ENCODE measurements at places on chromosomes 4 and X.

DNA sequence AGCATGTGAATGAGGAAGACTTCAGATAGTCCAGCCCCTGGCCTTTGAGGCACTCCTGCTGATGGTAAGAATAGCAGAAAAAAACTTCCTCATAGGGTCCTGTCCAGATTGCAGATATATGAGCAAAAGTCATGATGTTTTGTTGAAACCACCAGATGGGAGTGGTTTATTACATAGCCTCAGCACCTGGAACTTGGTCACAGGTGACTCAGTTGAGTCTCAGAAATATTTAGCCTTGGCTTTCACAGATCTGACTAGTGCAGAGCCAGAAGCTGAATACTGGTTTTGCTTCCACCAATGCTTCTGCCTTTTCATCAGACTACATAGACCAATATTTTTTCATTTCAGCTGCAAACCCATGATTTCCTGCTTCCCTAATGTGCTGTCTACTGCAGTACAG lies 994.9 kb upstream of the SLIT2 start:
- no peak for DNase-seq

DNA sequence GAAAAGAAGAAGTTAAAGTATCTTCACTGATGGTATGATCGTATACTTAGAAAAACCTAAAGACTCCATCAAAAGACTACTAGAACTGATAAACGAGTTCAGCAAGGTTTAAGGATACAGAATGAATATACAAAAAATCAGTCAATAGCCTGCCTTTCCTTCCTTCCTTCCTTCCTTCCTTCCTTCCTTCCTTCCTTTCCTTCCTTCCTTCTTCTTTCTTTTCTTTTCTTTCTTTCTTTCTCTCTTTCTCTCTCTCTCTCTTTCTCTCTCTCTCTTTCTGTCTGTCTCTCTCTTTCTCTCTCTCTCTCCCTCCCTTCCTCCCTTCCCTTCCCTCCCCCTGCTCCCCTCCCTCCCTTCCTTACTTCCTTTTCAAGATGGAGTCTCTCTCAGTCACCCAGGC lies 362.7 kb downstream of the BMPR1B start:
- no peak for DNase-seq

GRCh38 chrX:153476666-153477363 lies 6.4 kb upstream of the HAUS7 start:
- DNase-seq, result no peak

DNA sequence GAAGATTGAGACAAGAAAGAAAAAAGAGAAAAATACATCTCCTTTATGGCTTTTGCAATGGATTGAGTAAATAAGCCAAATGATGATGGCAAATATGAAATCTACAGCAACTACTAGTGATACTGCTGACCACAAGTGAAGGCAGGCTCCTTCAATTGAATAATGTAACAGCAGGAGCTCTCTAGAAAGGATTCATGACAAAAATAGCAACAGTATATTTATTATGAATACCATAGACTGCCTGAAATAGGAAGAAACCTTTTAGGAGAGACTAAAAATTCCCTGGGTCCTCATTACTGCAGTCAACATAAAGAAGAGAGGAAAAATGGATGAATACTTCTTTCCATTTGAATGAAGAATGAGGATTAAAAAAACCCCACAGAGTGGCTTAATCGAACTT lies 306.8 kb upstream of the ANXA10 start:
- no peak for DNase-seq

DNA sequence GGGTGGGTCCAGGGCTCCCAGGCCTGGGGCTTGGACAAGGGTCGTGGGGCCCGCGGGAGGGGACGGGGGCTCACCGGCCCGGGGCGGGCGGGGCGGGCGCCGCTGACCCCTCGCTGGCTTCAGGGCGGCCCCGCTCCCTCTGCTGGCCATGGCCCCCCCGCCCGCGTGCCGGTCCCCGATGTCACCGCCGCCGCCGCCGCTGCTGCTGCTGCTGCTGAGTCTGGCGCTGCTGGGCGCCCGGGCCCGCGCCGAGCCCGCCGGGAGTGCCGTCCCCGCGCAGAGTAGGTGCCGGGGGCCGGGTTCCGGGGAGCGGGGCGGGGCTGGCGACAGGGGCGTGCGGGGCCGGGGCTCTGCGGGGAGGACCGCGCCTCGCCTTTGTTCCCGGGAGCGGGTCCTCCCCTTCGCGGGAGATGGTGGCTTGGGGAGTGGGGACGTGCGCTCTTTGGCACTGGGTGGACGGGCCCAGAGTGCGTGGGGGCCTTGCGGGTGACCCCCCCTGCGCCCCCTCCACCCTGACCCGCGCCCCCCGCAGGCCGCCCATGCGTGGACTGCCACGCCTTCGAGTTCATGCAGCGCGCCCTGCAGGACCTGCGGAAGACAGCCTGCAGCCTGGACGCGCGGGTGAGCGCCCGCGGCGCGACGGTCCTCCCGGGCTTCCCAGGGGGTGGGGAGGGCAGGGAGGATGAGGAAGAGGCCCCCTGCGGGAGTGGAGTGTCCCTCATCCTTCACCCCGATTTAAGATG lies 16.8 kb upstream of the NAT8L start:
- no peak for DNase-seq

GRCh38 chr4:16011173-16011572 lies 48.2 kb upstream of the FGFBP2 start:
- no peak for DNase-seq

- DNase-seq, result no peak
Observed at GRCh38 chr4:127623797-127624083, 9.0 kb upstream of the INTU start.

DNA sequence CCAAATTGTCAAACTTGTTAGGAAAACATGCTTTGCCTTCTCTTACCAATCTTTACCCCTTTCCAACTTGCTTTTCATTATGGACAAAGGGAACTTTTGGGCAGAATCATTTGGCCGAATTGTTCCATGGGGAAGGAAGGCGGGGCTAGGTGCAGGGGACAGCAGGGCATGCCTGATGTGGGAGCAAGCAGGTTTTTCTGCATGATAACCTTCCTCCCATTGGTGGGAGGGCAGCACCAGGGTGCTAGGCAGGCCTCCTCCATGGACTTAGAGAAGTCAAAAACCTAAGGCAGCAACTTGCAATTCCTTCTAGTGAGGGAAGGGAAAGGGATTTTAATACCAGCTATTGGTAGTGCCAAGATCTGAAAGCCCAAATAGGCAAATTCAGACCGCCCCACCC lies 260.5 kb downstream of the MAPK10 start:
- no peak for DNase-seq

DNA sequence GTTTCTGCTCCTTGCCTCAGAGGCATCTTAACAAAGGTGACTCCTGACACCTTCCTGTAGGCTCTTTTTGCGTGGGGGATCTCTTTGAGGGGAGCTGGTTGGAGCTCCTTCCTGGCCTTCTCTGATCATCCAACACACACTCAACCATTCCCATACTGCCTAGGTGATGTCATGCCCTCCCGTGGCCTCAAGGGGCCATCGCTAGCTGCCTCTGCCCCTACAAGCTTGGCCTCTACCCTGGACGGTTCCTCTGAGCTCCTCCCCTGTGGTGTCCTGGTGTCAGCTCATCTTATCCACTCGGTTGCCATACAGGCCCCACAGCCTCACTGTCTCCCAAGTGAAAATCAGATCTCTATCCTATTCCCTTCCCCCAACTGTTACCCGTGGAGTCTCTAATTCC lies 13.7 kb upstream of the ZNF185 start:
- DNase-seq, result no peak

DNA sequence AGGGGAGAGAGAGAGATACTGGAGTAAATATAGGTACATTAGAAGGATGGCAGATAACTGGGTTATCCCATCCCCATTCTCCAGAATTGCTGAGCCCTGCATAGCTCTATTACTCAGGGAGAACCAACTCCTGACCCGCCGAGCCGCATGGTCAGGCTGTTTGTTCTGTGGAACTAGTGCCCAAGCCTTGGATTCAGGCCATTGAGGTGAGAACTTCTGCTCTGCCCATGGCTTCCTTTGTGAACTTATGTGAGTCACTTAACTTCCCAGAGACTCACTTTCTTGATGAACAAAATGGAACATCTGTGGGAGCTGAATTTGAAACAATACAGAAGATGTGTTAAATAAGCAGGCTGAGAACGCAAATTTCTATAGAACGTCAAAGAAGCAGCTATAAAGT lies 54.2 kb downstream of the SPATA18 start:
- no peak for DNase-seq

DNA sequence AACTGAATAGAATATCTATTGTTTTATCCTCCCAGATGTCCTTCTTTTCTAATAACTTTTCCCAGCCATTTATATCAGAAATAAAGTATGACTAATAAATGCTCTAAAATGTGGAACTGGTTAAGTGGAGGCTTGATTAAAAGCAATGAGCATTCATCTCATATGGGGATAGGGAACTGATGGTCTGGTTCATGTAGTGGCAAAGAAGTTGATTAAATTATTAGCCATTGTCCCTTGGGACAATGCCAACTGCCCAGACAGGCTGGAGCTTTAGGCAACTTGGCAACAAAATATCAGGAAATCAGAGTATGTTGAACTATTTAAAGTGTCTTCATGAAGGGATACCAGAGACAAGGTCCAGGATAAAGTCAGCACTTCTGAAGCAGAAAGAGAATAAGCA lies 24.2 kb downstream of the TRO start:
- no peak for DNase-seq

DNA sequence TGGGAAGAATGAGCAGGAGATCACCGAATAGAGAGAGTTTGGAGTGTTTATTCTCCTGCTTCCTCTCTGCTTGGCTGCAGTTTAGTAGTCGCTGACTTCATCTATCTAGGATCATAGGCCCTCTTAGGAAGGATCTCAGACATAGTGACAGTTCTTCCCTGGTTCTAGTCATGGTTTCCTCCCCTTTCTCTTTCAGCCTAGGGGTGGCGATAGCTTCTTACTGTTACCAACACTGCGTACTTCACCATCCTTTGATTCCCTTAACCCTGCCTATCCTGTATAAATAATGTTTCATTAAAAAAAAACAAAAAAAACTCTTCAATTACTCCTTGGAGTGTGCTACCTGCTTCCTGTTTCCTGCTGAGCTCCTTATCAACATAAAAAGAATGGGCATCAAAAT lies 103.8 kb downstream of the DDX53 start:
- DNase-seq, result no peak

DNA sequence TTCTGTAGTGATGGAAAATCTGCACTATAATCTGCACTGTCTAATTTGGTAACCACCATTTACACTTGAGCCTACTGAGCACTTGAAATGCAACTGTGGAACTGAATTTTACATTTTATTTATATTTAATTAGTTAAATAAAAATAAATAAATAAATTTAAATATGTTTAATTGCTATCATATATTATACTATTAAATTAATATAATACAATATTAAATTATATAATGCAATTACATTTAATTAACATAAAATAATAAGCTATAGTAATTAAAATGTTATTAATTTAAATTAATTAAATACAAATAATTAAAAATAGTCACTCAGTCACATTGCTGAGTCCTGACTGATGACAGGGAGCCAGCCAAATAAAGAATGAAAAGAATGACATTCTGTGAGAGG lies 170.2 kb upstream of the F9 start:
- DNase-seq, result no peak

DNA sequence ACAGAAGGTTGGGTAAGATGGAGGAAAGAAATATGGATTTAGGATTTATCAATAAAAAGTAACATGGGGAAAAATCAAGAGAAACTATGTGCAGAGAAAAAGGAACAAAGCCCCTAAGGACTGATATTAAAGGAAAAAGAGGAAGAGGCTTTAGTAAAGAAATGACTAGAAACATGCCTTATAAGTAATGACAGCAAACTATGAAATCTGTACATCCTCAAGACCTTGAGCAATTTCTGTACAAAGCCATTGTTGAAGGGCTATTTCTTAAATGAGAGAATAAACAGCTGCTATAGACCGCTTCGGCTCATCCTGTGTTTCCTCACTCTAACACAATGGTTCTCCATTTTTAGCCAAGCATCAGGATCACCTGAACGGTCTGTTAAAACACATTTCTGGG lies 180.3 kb upstream of the ATOH1 start:
- no peak for DNase-seq

DNA sequence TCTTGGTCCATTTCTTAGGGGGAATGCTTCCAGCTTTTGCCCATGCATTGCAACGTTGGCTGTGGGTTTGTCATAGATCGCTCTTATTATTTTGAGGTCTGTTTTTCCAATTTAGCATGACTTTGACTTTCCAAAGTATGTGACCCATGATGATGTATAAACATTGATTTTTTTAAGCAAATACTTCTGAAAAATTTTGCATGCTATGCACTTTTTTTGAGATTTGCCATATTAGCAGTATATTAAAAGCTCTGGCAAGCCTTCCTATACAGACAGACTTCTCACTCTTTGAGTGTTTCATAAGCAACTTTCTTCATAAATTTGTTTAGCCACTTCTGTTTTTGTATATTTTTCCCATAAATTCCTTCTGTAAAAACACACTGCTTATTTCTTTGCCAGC lies 746.4 kb upstream of the LCORL start:
- DNase-seq, result no peak

DNA sequence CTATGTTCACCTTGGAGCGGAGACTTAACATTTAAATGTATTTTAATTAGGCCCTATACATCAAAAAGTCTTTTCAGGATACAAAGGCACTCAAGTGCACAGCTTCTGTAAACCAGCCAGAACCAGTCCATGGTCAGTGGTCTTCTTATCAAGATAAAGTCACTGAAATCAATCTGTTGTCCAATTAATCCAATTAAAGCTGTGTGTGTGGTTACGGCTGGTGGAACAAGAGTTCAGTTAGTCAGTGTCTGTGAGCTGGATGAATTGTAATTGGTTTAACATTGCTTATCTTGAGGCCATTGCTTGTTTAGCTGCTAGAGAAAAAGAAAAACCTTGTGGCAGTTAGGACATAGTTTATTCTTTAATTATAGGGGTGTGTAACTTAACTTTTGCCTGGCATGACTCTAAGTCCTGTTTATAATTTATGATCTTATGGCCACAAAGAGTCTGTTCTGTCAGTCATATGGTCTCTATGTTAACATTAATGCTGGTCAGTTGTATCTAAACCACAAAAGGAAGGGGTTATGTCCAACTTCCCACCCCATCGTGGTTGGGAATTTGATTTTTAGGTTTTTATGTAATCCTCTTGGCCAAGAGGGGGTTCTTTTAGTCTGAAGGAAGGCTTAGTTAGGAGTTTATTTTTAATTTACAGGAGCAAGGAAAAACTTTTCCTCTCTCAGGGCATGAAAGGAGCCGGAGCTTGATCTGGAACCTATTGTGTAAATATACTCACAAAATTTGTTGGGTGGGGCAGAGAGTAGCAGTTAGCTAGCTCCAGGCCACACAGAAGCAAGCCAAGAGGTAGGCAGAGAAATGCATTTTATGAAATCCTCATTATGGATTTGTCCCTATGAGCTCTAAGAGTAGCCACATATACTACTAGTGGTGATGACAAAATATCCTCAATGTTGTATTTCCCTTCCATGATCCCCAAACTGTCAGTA lies 665.7 kb upstream of the ACTRT1 start:
- no peak for DNase-seq

- no peak for DNase-seq
Observed at GRCh38 chr4:7759216-7759615, 180.4 kb downstream of the AFAP1 start.

- no peak for DNase-seq
Observed at GRCh38 chr4:123443401-123444289, 47.0 kb downstream of the SPRY1 start.

Data from AG04449 (cell line).